NCI-H2081 treated with DMSO at 0.1 percent for 48 hours (cell line): ENCODE measurements at places on chromosomes 3 and 15.

GRCh38 chr3:32685543-32686185 is 676 bp downstream of the CNOT10 start:
- DNase-seq, result no peak

DNA sequence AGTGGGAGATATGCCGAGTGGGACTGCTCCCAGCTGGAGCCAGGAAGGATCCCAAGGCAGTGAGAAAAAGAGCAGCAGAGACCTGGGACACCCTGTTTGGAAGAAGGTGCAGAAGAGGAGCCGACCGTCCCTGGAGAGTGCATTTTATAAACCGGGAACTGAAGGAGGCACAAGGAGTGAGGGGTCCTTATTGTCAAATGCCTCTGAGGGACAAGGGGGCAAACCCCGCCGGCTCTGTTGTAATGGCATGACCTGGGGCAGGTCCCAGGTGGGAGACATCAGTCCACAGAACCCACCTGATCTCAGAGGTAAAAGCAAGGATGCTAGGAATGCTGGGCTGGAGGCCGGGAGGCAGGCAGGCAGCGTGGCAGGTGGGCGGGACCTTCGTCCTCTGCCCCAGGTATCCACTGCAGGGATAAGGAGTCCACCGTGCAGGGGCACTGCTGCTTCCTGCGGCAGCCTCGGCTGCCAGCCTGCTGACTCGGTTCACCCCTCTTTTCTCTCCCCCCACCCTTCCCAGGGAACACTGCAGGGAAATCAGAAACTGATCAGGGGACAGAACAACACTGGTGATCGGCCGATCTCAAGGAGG is 26.9 kb downstream of the ADAMTS17 start:
- DNase-seq, result no peak

DNA sequence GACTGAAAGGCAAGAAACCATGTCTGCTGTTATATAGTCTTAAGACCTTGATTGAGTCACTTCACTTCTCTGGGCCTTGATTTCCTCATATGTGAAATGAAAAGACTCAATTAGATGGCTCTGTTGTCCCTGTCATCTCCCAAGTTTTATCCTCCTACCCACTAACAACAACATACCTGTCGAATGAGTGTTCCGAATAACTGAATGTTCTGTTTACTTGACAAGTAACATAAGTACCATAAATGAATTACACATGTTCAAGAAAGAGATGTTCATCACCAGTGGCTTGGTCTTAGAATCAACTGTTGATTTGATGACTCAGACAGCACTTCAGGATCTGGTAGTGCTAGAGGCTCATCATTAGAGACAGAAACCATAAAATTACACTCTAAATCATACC is 311.7 kb downstream of the VPS13C start:
- DNase-seq, result no peak

DNA sequence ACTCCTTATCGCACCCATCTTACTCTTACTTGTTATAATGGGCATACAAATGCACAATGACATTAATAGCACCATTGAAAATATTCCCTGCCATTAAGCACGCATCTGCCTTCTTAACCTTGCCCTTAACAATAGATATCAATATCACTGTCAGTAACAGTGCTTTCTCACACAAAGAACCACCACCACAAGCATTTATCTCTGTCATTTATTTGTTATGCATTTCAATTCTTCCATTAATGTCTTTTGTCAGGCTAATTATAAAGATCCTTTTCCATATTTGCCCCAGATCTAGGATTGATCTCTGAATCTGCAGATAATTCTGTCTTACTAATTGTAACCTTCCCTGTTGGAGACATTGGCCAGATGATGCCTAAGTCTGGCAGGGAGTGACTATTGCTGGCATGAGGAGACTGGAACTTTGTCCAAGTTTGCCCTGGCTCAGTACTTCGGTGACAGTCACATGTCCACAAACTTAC is 419.6 kb upstream of the TGFBR2 start:
- no peak for DNase-seq

- DNase-seq, result no peak
These were observed 2.9 kb upstream of the FXR1 start for GRCh38 chr3:180909369-180910127.

- DNase-seq, result no peak
These were observed 93.1 kb upstream of the SLC6A11 start for GRCh38 chr3:10722911-10723310.

DNA sequence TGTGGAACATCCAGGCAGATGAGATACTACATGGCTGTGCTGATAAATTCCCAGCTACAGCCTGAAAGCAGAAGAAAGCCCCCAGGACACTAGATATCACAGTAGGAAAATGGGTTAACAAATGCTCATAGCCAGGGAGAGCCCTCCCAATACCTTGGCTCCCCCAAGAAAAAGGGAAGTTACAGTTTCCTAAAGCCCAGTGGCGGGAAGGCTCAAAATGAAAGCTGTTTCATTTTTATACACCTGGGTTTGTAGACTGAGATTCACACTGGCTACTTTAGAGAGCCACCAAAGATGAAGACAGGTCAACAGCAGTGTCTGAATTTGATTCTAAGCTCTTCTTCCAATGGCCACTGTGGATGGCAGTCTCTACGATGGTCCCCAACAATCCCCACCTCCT is 55.0 kb upstream of the TOPAZ1 start:
- DNase-seq, result no peak

DNA sequence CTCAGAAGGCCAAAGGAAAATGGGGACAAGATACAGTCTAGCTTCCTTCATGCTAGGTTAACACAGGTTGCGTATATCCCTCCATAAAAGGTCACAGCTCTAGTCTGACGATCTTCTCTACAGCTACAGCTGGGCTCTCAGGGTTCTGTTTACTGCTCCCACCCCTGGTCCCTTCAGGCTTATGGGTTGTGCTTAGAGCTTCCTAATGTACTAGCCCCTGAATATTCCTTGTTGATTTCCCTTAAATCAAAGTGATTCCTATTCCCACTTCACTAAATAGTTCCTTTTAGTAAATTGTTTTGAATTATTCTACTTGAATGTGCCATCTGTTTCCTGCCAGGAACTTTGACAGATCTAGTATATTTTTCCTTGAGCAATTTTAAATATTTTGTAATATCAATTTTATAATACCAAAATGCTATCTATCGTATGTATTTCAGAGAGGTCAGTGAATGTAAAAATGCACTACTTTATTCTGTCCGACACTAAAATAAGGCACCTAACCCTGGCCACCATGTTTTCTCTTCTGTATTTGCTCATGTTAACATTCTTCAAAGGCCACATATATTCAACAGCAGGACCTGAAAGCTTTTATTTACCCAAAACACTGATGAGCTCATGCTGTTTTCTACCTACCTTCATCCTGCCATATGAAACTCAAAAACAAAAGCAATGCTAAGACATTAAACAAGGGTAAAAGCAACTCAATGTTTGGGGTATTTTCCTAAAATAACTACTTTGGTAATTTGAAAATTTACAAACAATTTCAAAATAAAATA is 92.8 kb upstream of the TGFBR2 start:
- no peak for DNase-seq

DNA sequence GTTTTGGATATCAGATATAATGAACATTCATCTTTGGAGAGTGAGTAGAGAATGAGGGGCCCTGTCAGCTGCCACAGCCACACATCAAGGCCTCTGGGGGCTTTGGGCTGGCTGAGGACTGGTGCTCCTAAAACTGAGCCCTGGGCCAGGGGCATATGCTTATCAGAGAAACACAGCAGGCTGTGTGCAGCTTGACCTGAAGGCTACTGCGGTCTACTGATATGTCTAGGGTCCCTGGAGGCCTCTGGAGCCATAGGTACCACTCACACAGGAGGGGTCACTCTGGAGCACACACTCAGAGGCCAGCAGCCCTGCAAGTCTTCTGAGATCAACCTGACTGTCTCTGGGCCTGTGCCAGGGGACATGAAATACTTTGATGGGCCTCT is 7.6 kb downstream of the TF start:
- no peak for DNase-seq

GRCh38 chr15:39786447-39787056 is 3.9 kb upstream of the FSIP1 start:
- DNase-seq, result peak; percentile 10

GRCh38 chr15:92097474-92098178 is 244.1 kb downstream of the SLCO3A1 start:
- DNase-seq, result no peak

DNA sequence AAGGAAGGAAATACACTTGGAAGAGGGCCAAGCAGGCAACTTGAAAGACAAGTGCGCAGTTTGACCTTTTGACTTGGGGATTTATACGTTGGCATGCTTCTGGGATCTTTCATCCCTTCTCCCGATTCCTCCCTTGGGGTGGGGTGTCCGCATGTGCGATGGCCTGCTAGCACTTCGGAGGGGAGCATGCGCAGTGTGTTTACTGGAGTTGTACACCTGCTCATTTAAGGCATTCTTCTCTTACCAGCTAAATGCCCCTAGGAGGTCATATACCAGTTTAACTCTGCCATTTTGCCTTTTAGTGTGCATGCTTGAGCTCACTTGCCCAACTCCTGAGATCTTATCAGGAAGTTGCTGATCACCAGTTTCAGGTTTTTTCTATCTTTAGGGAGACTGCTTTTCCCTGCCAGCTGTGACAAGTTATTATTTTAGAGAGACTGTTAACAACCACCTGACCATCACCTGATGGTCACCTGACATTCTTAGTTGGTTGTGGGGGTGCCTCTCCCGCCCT is 63.5 kb downstream of the BFSP2 start:
- no peak for DNase-seq

DNA sequence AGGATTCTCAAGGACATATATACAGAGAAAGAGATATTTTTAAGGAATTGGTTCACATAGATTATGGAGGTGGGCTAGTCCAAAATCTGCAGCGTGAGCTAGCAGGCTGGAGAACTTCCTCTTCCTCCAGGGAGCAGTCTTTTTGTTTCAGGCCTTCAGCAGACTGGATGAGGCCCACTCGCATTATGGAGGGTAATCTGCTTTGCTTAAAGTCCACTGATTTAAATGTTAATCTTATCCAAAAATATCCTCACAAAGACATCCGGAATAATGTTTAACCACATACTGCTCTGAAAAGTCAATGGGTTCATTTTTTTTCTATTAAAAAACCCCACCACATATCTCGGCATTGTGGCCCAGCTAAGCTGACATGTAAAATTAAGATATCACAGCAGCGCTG is 22.2 kb upstream of the NRROS start:
- DNase-seq, result no peak

DNA sequence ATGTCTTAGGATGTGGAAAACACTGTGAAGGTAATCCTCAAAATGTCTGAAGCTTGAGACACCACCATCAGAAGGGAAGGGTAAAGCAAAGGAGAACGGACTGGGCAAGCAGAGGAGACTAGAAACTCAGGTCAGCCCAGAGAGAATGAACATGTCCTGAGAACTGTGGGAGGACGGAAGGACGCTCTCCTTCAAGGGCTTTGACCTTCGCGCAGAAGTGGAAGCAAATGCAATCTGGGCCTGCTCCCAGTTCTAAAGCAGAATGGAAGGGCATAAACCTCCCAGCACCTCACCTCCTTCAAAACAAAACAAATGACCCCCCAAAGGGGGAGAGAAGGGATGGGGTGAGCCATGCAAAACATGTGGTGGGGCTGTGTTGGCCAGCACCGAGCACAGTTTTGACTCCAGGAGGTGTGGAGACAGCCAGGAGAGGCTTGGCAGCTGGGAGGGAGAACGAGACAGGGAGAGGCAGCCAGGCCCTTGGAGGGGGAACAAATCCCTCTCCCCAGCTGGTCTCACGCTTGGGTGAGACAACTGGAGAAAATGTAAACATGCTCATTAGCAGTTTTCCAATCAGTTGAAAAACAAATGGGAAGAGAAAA is 222.4 kb upstream of the WNT5A start:
- no peak for DNase-seq

DNA sequence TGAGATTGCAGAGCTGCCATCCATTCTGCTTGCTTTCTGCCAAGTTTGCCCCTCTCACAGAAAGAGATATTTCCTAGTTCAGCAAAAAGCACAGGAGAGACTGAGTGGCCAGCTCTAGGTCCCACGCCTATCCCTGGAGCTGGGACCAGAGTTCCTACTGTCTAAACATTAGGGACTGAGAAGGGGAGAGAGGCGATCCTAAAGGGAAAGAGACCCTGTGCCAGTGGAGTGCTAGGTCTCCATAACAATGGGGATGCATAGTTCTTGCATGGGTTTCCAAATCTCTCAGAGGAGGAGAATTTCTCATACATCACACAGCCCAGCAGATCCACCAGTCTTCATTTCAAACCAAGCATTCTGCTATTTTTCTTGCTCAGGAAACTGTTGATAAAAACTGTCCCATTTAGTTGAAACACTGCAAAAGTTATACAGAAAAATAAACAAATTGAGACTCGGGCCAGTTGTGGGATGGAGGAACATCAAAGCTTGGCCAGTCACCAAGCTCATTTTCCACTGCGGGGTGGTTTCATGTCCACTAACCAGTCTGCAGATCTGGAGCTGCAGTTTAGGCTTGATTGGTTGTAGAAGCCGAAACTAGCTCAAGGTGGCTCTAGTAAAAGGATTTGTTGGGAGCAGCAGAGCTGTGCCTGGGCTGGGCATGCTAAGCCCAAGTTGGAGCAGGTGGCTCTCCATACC is 62.7 kb downstream of the EEFSEC start:
- DNase-seq, result no peak

DNA sequence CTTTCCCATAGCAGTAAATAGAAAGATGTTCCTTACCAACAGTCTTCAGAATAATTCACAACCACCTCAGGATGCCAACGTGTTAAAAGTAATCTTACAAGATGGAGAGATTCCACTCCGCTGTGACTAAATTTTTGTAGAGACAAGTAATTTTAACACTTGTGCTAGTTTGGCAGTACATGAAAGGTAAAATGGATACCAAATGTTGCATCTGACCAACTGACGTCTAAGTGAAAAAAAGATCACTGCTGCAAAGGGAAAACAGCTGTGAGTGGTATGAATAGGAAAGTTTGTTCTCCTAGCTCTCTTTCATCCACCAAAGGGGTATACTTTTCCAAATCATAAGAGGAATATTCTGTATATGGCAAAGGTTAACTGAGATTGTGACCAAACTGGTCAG is 2.6 kb downstream of the SPG21 start:
- no peak for DNase-seq

DNA sequence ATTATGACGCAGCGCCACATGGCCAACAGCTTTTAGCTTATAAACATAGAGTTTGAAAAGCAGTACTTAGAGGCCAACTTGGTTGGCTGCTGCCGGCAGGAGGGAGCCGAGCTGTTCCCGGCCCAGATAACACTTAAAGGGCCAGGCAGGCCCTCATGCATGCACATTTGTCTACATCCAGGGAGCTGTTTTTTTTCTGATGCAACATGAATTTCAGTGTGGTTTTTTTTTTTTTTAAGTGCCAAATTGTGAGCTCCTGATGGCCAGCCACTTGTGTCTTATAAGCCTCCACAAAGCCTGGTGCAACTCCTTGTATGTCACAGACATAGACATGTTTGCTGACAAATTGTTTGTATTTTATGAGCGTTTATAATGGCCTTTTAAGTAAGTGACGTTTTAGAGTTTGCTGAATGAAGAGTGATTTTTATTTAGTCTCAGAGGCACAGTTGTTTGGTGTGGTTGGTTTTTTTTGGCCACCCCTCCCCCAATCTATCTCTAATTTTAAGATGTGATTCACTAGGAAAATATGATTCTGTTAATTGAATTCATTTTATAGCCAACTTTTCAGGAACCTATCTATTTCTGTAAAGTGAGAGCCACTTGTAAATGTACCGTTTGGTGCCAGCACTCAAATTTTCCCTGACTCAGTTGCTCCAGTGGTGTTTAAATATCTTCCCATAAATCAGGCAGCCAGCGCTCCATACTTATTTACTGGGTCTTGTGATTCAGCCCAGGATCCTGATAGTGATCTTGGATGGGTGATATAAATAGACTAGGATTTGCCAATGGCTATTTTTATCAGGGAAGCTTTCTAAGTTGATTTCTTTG is 134.3 kb downstream of the VGLL4 start:
- no peak for DNase-seq
